ENCODE measurements at places on chromosomes 3 and 15.

DNA sequence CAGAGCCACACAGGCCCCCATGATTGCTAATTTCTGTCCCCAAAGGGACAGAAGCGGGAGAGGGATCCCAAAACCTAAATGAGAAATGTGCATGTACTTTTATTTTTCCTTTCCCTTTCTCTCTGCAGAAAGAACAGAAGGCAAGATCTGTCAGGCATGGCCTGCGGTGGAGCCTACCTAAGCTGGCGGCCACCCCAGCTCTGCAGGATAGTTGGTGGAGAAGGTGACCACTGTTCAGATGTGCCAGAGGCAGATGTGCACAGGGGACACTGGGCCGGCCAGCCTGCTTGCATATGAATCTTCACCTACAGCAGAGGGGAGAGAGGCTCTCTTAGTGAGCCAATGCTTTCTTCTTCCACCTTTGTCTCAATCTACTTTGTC lies 2.1 kb upstream of the AMOTL2 start:
- peak; percentile 12 for DNase-seq

GRCh38 chr3:185115371-185115770 lies 37.5 kb downstream of the C3orf70 start:
- DNase-seq: no peak

DNA sequence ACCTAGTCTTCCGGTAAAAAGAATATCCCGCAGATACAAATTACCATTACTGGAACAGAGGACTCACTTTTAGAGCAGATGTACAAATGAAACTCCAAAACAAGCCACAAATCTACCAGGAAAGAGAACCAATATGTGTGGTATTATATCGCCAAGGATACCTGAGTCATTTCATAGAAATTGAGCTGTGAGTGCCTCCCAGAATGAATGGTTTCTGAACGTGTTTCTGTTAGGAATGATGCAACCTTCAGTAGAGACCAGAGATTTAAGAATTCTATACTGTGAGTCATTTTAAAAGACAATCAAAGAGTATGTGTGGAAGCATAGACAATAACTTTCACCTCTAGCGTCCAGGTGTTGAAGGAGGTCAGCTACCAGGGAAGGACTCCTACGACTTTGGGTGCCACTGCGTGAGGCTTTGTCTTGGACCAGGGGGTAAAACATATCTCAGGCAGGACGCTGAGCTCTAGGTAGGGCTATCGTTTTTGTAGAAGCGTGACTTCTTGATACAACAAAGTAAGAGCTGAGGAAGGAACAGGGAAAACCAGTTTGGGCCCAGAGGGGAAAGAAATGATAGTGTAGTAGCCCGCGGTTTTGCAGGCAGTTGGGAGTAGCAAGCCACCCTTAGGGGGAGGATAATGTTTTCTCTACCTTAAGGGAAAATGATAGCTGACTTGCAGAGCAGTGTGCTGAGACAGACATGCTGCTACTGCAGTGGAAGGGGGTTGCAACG lies 210.4 kb downstream of the TP63 start:
- DNase-seq: no peak

- no peak for DNase-seq
These were observed 127.1 kb downstream of the ZBBX start for GRCh38 chr3:167253037-167253436.

DNA sequence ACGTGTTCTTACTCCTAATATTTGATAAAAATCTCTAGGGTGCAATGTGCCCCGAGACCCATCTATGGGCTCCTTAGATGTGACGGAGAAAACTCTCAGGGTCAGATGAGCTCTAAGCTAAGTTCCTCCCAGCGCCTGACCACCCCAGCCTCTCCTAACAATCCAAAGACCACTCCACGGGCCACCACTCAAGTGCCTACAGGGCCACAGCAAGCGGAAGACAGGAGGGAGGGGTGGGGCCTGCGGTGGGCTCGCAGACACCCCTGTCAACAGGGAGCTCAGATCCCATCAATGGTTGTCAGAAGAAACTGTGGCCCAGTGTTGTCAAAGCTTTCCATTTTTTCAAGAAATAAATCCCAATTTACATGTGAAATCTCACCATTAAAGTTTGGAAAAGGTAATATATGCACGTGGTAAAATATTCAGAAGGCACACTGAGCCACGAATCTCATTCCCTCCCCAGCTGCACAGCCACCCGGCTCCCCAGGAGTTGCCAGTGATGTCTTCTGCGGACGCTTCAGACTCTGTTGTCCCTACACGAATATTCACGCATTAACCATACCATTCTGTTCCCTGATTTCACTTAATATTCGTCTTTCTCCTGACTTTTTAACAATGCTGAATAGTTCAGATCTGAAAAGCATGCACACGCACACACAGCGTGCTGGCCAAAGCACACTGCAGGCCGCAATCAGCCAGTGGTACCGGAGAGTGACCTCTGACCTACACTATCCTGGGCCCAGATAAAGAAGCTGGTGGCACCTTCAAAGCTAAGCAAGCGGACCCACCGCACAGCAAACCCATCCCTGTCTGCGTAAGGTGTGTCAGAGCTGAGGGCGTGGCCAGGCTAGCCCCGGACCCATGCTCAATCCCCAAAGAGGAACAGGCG lies 19.1 kb downstream of the TNK2 start:
- DNase-seq: no peak

- peak; percentile 79 for DNase-seq
These were observed at the start of gene ARPIN for GRCh38 chr15:89912674-89913396. TSS of gene ARPIN (minus strand) at chr15:89912952. CDS start at chr15:89912835, 117 bp downstream.

- DNase-seq: no peak
These were observed 161.0 kb upstream of the UBE2E2 start for GRCh38 chr3:23041918-23042696.

DNA sequence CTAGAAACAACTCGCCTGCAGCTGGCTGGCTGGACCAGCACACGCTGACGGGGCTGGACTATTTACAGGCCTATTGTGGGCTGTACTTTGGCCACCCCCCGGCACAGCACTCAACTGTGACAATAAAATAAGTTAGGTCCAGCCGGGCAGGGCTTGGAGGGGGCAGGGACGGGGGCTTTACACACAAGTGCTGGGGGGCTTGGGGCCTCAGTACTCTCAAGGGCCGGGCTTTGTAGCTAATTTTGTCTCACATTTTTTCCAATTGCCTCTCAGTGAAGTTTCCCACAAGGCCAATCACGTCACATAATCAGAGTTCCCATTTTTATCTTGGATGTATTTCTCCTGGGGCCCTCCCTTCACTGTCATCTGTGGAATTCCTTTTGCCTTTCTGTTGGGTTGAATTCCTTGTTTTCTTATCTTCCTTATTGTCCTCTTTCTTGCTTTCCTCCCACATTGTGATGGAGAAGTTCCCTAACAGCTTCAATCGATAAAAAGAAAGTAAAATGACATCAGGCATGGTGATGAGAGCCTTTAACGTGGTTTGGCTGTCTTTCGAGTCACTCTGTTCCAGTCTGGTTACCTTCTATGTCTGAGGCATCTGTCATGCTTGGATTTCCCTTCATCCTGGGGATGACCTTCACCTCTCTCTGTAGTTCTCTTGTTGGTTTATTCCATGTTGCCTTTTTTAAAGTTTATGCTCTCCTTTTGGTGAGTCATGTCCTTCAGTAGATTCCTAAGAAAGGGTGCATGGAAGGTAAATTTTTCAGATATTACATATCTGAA lies 44.1 kb upstream of the CMTM7 start:
- no peak for DNase-seq

- no peak for DNase-seq
These were observed 456.6 kb upstream of the PROK2 start for GRCh38 chr3:72241525-72241924.

GRCh38 chr15:80846031-80846815 lies 67.1 kb downstream of the CEMIP start:
- no peak for DNase-seq

GRCh38 chr15:73741321-73741836 lies 11.8 kb downstream of the INSYN1 start:
- no peak for DNase-seq

DNA sequence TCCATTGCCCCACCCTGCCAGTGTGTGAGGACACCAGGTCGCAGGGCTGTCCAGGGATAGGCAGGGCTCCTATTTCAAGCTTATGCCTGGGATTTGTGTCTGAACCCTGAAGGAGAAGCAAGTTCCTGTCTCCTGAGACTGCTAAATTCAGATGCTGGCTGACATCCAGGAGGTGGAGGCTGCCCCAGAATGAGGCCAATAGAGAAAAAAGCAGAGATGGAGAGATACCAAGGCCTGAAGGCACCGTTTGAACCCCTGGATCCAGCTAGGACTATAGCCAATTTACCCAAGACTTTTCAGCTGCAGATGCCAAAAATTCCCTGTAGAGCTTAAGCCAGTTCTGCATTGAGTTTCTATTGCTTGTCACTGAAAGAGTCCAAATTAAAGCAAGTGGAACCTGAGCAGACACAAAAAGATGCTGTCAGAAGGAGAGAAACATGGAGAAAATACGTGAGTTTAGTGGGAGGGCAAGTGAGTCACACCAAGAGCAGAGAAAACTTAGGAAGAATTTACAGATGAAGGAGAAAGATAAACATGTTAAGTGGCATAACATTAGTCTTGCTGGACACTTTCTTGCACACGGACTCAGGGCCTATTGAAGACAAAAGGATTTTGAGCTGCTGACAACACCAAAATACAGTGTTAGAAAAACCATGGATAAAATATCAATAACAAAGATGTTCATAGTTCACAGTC lies 148.6 kb downstream of the CNTN3 start:
- DNase-seq: no peak

- no peak for DNase-seq
These were observed 30.2 kb upstream of the LAMP3 start for GRCh38 chr3:183192650-183193300.

GRCh38 chr3:186025161-186025560 lies 83.7 kb downstream of the ETV5 start:
- no peak for DNase-seq

GRCh38 chr15:42057799-42058646 lies 36.3 kb downstream of the PLA2G4D start:
- DNase-seq: no peak

GRCh38 chr3:183253528-183254486 lies 754 bp downstream of the B3GNT5 start:
- DNase-seq: peak; percentile 42

DNA sequence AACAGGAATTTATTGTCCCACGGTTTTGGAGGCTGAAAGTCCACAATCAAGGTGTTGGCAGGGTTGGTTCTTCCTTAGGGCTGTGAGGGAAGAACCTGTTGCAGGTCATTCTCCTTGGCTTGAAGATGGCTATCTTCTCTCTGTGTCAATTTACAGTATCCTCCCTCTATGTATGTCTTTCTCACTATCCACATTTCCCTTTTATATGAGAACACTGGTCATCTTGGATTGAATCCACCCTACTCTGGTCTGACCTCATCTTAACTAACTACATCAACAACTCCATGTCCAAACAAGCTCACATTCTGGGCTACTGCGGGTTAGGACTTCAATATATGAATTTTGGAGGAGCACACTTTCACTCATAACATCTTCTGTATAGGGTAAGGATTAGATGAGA lies 61.9 kb downstream of the CLDN1 start:
- DNase-seq: no peak

DNA sequence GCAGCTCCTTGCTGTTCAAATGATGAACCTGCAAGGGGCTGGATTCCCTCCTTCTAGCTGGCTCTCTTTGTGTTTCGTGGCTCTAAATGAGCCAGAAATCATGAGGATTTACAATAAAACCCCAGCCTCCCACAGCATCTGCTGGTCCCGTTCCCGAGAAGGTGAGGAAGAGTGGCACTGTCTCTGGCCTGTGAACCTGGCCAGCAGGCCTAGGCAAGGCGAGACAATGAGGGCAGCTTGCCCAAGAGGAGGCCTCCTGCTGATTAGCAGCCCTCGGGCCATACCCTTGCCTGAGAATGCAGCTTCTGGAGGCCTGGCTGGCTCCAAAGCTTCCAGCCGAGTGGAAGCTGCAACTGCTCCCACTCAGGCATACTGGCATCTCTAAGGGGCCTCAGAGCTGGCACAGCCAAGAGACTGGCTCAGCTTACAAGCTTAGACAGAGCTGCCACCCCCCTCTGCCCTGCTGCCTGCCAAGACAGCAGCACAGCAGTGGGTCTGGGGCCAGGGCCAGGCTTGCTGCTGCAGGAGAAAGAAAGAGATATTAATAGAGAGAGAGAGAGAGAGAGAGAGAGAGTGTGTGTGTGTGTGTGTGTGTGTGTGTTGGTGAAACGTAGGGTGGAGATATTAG lies 76.5 kb downstream of the HMG20A start:
- DNase-seq: no peak

- no peak for DNase-seq
These were observed 93.4 kb downstream of the MBNL1 start for GRCh38 chr3:152362086-152362485.

DNA sequence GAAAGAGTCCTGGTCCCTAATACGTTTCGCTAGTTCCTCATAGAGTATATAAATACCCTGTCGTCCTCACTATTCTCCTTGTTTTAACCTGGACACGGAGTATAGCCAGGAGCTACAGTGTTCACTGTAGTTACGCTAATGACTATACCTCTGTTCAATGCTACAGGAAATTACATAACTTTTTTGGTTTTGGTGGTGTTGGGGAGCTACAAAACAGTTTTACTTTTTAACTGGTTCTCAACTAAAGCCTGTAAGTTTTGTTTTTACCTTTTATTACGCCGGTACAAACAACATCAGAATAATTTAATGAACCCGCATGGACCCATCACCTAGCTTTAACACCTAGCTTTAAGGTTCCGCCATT lies 1.5 kb downstream of the LMLN start:
- DNase-seq: no peak

DNA sequence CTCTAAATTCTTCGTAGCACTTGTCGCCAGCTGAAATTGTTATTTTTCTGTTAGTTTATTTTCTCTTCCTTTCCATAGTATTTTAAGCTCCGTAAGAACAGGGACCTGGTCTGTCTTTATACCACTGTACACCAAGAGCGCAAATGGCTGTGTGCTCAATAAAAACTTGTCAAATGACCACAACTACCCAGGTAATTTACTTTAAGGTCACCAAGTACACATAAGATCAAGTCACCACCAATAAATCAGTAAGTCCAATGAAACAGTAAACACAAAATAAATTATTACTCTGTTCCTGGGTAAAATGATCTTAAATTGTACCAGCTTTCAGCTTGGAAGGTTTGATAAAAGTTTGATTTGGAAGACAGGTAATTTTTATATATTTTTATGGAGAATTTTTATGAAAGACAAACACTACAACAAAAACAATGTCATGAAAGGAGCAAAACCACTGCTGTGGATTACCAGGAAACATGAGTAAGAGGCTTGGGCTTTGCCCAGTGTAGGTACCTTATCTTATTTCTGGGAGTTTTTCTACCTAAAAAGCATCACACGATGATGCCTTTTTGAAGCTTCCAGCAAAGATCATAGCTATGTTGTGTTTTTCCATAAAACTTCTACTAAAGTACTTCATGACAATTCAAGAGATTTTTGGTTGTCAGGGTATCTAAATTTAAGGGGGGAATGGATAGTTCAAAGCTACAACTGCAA lies 406.8 kb downstream of the SHQ1 start:
- DNase-seq: no peak
